Dermis blood vessel endothelial cell (primary cell): ENCODE measurements at places on chromosomes 3 and 15. TPM values are rescaled to one million over a fixed set of nuclear protein-coding genes. Genes with fewer than 3 reads are reported as not detected.

- no peak for DNase-seq
These were observed 37.0 kb downstream of the PIK3R4 start for GRCh38 chr3:130709671-130710070.

- peak; percentile 33 for DNase-seq
These were observed 53.9 kb downstream of the RAP2B start for GRCh38 chr3:153215966-153216365.

DNA sequence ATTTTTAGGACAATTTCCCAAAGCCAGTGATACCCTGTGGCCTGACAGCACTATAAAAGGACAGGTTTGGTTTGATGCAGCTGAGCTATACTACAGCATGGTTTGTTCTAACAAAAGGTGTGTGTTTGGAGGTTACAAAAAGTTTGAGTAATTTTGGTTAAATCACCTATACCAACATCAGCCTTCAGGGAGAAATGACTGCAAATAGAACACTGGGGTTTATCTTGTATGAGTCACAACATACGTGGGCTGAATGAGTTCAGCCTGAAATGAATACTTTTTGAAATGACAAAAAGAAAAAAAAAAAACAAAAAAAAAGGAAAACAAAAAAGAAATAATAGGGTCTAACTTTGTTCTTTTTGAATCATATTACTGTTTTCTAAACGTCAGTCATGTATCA is 345.7 kb downstream of the CNTN3 start:
- DNase-seq: no peak

DNA sequence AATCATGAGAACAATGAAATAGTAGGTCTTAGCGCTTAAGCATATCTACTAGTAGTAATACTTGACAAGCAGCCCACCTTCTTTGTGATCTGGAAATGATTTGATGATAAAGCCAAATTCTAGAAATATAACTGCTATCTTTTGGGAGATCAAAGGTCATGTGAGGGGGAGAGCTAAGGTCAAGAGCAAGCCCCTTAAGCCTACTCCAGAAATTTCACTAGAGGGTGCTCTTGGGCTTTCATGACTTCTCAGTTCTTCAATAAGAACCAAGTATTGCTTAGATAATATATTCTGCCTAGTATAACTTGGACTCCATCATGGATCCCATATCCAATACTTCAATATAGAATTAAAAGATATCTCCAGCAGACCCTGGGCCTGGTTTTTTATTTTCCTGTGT is 319.6 kb downstream of the ZBTB20 start:
- peak; percentile 71 for DNase-seq

GRCh38 chr15:92409006-92409405 is 15.3 kb downstream of the ST8SIA2 start:
- DNase-seq: no peak

DNA sequence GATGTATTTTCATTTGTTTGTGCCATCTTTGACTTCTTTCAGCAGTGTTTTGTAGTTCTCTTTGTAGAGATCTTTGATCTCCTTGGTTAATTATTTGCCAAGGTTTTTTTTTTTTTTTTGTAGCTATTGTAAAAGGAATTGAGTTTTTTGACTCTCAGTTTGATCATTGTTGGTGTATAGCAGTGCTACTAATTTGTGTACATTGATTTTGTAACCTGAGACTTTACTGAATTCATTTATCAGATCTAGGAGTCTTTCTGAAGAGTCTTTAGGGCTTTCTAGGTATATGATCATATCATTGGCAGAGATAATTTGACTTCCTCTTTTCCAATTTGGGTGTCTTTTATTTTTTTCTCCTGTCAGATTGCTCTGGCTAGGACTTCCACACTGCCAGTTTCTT is 42.2 kb upstream of the POMGNT2 start:
- no peak for DNase-seq

- DNase-seq: no peak
These were observed 2.8 kb upstream of the OR5K1 start for GRCh38 chr3:98460220-98460619.

UROC1 gene
- 0.19 TPM in 1 of 2 replicates, not detected in the other for total RNA-seq

NR1I2 gene
- total RNA-seq: under 0.01 TPM in 1 of 2 replicates, not detected in the other

PATL2 gene
- 0.09 and 0.17 TPM in 2 replicates for total RNA-seq
